Activated CD4-positive, CD25-positive, alpha-beta regulatory T cell treated with anti-CD3 and anti-CD28 coated beads, Interleukin-2, amount 50 U/mL, for 24 hours (primary cell): ENCODE measurements at places on chromosomes 1 and 21.

DNA sequence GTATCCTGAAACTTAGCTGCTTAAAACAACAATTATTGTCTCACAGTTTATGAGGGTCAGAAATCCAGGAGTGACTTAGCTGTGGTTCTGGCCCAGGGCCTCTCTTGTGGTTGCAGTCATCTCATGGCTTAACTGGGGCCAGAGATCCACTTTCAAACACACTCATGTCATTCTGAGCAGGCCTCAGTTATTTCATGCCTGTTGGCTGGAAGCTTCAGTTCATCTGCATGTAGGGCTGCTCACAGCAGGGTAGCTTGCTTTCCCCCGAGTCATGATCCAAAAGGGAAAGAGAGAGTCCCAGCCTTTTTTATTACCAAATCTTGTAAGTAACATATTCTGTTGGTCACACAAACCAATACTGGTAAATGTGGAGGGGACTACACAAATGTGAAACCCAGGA lies 96.6 kb upstream of the B3GALT2 start:
- ATAC-seq, result no peak

- no peak for ATAC-seq
Measured at GRCh38 chr1:151705146-151705545, 11.5 kb downstream of the CELF3 start.

DNA sequence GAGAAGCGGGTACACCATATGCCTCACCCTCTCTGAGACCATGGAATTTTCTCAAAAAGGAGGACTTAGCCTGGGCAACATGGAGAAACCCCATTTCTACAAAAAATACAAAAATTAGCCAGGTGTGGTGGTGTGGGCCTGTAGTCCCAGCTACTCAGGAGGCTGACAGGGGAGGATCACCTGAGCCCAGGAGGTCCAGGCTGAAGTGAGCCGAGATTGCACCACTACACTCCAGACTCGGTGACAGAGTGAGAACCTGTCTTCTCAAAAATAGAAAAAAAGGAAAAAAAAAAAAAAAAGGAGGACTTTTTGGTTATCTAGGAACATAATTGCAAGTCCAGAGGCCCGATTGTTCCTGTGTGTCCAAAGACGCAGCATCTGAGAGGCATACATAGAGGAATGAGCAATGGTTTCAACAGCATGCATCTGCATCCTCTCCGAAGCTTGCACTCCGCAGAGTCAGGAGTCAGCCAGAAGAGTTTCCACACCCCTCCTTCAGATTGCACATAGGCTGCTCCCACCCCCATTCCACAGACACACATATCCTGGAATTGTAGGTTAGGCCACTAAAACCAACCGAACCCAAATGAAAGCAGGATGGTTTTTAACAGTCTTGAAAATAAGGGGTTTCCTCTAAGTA lies 2.5 kb upstream of the TBX15 start:
- ATAC-seq, result no peak

DNA sequence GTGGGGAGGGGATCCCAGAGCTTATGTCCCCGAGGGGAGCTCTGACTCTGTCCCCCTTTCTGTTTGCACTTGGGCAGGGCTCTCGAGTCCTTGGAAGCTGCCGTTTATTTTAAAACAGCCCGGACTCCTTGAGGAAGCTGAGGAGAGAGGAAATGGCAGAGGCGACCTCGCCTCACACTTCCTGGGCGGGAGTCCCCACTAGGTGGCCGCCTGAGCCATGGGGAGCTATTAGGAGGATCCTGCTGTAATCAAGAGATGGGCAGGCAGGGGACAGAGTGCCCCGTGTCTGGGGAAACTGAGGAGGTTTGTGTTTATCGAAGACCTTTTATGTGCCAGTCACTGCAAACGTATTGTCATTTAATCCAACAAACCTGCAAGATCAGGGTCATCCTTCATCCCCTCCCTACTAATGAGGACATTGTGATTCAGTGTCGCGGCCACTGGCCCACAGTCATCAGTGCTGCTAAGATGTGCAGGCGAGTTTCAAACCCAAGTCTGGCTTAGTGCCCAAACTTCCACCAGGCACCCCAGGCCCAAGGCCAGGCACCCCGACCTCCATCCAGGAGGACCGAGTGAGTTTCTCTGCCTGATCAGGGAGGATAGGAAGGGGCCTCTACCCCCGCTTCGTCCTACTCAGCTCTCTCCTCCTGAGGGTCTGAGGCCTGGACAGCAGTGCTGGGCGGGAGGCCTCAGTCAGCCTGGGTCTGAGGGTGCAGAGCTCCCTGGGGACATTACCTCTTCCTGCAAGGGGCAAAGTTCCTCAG lies 316.9 kb upstream of the VAMP3 start:
- no peak for ATAC-seq

DNA sequence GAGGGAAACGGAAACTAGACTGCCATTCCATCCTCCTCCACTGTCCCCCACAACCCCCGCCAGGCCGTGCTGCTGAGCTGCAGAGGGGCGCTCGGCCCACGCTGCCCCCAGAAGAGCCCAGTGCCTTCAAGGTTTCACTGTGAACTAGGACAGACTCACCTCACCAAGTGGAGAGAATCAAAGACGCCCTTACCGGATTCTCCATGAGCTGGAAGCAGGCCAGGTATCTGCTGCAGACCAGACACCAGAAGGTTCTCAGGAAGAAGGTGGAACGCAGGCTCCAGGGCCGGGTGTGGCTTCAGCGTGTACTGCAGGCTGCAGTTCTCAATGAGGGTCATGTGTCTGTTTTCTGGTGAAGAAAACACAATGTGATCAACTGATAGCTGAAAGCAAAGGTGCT lies 30.6 kb downstream of the NPHP4 start:
- no peak for ATAC-seq

- ATAC-seq, result no peak
Measured at GRCh38 chr1:85575363-85575995, 5.1 kb upstream of the CCN1 start.

GRCh38 chr1:94463765-94464330 lies 45.7 kb downstream of the ABCD3 start:
- ATAC-seq, result no peak
